ENCODE measurements at places on chromosomes 4 and X. TPM values are rescaled to one million over a fixed set of nuclear protein-coding genes. Genes with fewer than 3 reads are reported as not detected.

The IRAK1 gene
- 214 TPM for total RNA-seq

- no peak overlapping the region for H3K4me3 ChIP-seq
- no peaks in the 10 kb centered on the region for H3K27me3 ChIP-seq
- H3K4me1 ChIP-seq: no peaks in the 10 kb centered on the region
- DNase-seq: no peak
- H3K36me3 ChIP-seq: no peaks in the 10 kb centered on the region
- H3K27ac ChIP-seq: no peak overlapping the region
Measured at GRCh38 chr4:119942806-119943205, 123.8 kb downstream of the MAD2L1 start.

DNA sequence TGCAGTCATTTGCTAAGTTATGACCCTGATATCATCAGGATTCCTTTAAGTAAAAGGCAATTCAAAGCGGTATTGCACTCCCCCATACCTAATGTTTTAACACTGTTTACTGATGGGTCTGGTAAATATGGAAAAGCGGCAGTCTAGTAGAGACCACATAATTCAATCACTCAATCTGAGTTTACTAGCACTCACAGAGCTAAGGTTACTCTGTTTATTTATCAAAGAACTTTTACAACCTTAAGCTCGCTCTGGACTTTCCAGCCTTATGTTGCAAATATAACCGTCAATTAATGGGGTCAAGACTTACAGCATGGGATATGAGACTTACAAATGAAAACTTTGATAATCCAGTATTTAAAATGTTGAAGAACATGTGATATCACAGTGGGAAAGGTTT, 124.5 kb upstream of the ZCCHC13 start:
- no peak overlapping the region for H3K4me3 ChIP-seq
- no peaks in the 10 kb centered on the region for H3K36me3 ChIP-seq
- no peaks in the 10 kb centered on the region for H3K4me1 ChIP-seq
- no peak overlapping the region for H3K27ac ChIP-seq

- no peak overlapping the region for H3K4me3 ChIP-seq
- no peak overlapping the region for H3K27ac ChIP-seq
- no peaks in the 10 kb centered on the region for H3K36me3 ChIP-seq
- H3K27me3 ChIP-seq: no peaks in the 10 kb centered on the region
Measured at GRCh38 chrX:31580227-31580626, 508.4 kb upstream of the FTHL17 start.

The PAGE4 gene
- not detected for total RNA-seq

- no peak for DNase-seq
- H3K36me3 ChIP-seq: no peaks in the 10 kb centered on the region
- no peak overlapping the region for H3K27ac ChIP-seq
- no peak overlapping the region for H3K4me3 ChIP-seq
- H3K27me3 ChIP-seq: no peaks in the 10 kb centered on the region
Measured at GRCh38 chr4:113893546-113893945, 85.9 kb downstream of the ARSJ start.

GRCh38 chrX:14590216-14590615, 60.9 kb downstream of the GLRA2 start:
- H3K4me1 ChIP-seq: no peaks in the 10 kb centered on the region
- H3K27ac ChIP-seq: no peak overlapping the region
- DNase-seq: no peak

DNA sequence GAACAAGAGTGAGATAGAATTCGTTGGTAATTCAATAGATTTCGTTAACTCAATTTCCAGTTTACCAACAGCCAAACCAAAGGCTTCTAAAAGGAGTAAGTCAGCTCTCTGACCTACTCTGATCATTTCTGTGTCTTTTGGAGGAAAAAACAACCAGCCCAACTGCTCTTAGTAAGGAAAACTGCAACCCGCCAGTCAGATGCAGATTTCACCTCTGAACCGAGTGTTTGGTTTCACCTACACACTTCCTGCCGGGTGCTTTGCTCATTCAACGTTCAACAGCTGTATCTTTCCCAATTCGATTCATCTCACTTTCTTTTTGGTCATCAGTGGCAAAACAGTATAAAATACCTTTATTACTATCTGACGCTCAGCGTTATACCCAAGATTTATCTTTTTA, 24.5 kb downstream of the TMSB4X start:
- peaks cover 67% of the 10 kb centered on the region for H3K4me1 ChIP-seq
- H3K27ac ChIP-seq: peak overlapping the region; percentile 52
- H3K4me3 ChIP-seq: peak overlapping the region; percentile 42

GRCh38 chr4:148196164-148196563, 246.1 kb downstream of the NR3C2 start:
- no peak for DNase-seq
- H3K27ac ChIP-seq: no peak overlapping the region
- H3K4me1 ChIP-seq: no peaks in the 10 kb centered on the region
- no peak overlapping the region for H3K4me3 ChIP-seq
- H3K36me3 ChIP-seq: peaks cover 7% of the 10 kb centered on the region

- no peaks in the 10 kb centered on the region for H3K36me3 ChIP-seq
- H3K4me3 ChIP-seq: no peak overlapping the region
- no peak overlapping the region for H3K27ac ChIP-seq
Measured at GRCh38 chr4:7337196-7338058, 97.3 kb downstream of the PSAPL1 start.

GRCh38 chr4:168852933-168853713, 156.9 kb downstream of the CBR4 start:
- H3K36me3 ChIP-seq: no peaks in the 10 kb centered on the region
- H3K4me3 ChIP-seq: no peak overlapping the region
- no peaks in the 10 kb centered on the region for H3K27me3 ChIP-seq
- no peak overlapping the region for H3K27ac ChIP-seq
- H3K4me1 ChIP-seq: no peaks in the 10 kb centered on the region

DNA sequence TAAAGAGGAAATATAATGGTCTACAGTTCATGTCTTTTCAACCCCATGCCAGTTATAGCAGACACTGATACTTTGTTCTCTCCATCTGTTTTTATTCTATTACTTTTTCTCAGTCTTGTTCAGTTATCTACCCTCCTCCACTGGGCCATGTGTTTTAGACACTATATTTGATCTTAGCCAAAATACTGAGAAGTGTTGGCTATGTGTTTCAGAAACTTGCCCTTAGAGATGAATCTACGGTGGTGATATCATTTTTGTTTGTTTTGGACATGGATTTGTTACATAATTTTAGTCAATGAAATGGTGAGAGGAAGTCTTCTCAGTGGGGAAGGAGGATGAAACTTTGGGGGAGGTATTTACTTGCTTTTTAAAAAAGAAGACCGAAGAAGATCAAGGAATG, 211.5 kb upstream of the DDX53 start:
- no peak overlapping the region for H3K4me3 ChIP-seq
- no peak overlapping the region for H3K27ac ChIP-seq
- no peak for DNase-seq

GRCh38 chrX:106481341-106481740, 130.4 kb upstream of the RADX start:
- H3K4me1 ChIP-seq: no peaks in the 10 kb centered on the region
- no peak overlapping the region for H3K27ac ChIP-seq
- peak; percentile 19 for DNase-seq
- H3K36me3 ChIP-seq: no peaks in the 10 kb centered on the region
